Activated CD8-positive, alpha-beta memory T cell treated with anti-CD3 and anti-CD28 coated beads, Interleukin-2, amount 10 ng/mL, durations not matched to agents 7 days and 5 days (primary cell): ENCODE measurements at places on chromosomes 4 and X. TPM values are rescaled to one million over a fixed set of nuclear protein-coding genes. Genes with fewer than 3 reads are reported as not detected.
A peak's percentile ranks its signal among the peaks of the same experiment; 100 is the strongest.

GRCh38 chr4:13674971-13675370, 47.4 kb upstream of the BOD1L1 start:
- no peak for DNase-seq
- no peak overlapping the region for H3K4me3 ChIP-seq
- no peaks in the 10 kb centered on the region for H3K36me3 ChIP-seq

GRCh38 chrX:7170898-7171297, 22.9 kb upstream of the PUDP start:
- peak; percentile 53 for DNase-seq
- H3K4me3 ChIP-seq: no peak overlapping the region
- peaks cover 1% of the 10 kb centered on the region for H3K36me3 ChIP-seq
- H3K27me3 ChIP-seq: no peaks in the 10 kb centered on the region
- H3K4me1 ChIP-seq: no peaks in the 10 kb centered on the region
- no peak overlapping the region for H3K27ac ChIP-seq

GRCh38 chr4:93394545-93395081, 433.9 kb upstream of the ATOH1 start:
- H3K27ac ChIP-seq: no peak overlapping the region
- H3K4me1 ChIP-seq: no peaks in the 10 kb centered on the region
- no peak overlapping the region for H3K4me3 ChIP-seq
- H3K36me3 ChIP-seq: no peaks in the 10 kb centered on the region
- DNase-seq: no peak

PRRG1 gene
- not detected for total RNA-seq

GRCh38 chr4:109672169-109672930, 30.9 kb downstream of the CASP6 start:
- H3K4me3 ChIP-seq: no peak overlapping the region
- peaks cover 36% of the 10 kb centered on the region for H3K36me3 ChIP-seq
- DNase-seq: no peak
- H3K4me1 ChIP-seq: peaks cover 4% of the 10 kb centered on the region
- no peak overlapping the region for H3K27ac ChIP-seq

- peaks cover 28% of the 10 kb centered on the region for H3K4me1 ChIP-seq
- H3K36me3 ChIP-seq: no peaks in the 10 kb centered on the region
- DNase-seq: no peak
- H3K27ac ChIP-seq: no peak overlapping the region
- H3K4me3 ChIP-seq: no peak overlapping the region
- peaks cover 7% of the 10 kb centered on the region for H3K27me3 ChIP-seq
Observed at GRCh38 chr4:78644063-78644691, 92.6 kb downstream of the ANXA3 start.

DNA sequence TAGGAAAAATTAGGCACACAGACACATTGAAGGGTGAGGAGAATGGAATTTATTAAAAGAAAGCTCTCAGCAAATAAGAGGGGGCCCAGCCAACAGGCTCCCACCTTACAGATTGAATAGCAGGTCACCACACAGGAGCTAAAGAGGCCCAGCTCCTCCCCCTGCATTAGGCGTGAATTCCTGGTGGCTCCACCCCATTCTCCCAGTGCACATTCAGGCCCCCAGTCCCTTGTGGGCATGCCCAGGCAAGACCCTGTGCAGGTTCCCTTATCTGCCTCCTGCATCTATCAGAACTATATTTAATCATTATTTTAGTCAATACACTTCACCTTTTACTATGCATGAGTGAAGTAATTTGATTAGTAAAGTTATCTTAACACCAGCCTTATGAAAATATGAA, 856.3 kb upstream of the NDST4 start:
- H3K27ac ChIP-seq: no peak overlapping the region
- H3K27me3 ChIP-seq: no peaks in the 10 kb centered on the region

- no peak overlapping the region for H3K27ac ChIP-seq
- no peaks in the 10 kb centered on the region for H3K36me3 ChIP-seq
- no peaks in the 10 kb centered on the region for H3K4me1 ChIP-seq
- DNase-seq: no peak
Observed at GRCh38 chr4:52250154-52250553, 199.1 kb downstream of the SPATA18 start.
